ENCODE measurements at places on chromosomes 2 and 18. TPM values are rescaled to one million over a fixed set of nuclear protein-coding genes. Genes with fewer than 3 reads are reported as not detected.
A peak's percentile ranks its signal among the peaks of the same experiment; 100 is the strongest.

- DNase-seq, result no peak
These were observed 323.2 kb upstream of the THSD7B start for GRCh38 chr2:136441979-136442714.

- DNase-seq, result no peak
These were observed 6.6 kb upstream of the CCDC195 start for GRCh38 chr2:224722770-224723169.

- DNase-seq, result no peak
These were observed 16.5 kb upstream of the AAK1 start for GRCh38 chr2:69659941-69660483.

DNA sequence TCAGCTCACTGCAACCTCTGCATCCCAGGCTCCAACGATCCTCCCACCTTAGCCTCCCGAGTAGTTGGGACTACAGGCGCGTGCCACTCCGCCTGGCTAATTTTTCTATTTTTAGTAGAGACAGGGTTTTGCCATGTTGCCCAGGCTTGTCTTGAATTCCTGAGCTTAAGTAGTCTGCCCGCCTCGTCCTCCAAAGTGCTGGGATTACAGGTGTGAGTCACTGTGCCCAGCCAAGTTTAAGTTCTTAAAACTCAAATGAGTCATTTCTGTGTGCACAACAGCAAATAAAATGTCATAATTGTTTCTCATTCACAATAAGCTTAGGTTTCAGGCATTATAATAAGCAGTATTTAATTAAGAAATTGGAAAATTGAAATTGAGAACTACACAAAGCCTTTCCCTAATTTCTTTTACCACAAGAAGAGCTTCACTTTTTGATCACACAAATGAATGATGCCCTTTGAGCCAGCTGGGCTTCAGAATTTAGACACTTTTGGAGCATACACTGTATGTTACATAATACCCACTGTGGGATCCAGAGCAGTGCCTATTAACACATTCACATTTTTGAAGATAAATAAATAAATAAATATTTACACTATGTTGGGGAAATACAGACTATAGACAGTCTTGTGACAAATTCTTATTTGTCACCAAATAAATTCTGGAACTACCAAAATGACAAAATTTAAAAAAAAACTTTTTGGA is 8.6 kb upstream of the ME2 start:
- no peak for DNase-seq

- no peak for DNase-seq
These were observed 37.6 kb upstream of the PLEKHM3 start for GRCh38 chr2:208062961-208063360.

Gene DCC
- total RNA-seq, result not detected

Gene RRM2
- total RNA-seq, result 0.63 TPM

DNA sequence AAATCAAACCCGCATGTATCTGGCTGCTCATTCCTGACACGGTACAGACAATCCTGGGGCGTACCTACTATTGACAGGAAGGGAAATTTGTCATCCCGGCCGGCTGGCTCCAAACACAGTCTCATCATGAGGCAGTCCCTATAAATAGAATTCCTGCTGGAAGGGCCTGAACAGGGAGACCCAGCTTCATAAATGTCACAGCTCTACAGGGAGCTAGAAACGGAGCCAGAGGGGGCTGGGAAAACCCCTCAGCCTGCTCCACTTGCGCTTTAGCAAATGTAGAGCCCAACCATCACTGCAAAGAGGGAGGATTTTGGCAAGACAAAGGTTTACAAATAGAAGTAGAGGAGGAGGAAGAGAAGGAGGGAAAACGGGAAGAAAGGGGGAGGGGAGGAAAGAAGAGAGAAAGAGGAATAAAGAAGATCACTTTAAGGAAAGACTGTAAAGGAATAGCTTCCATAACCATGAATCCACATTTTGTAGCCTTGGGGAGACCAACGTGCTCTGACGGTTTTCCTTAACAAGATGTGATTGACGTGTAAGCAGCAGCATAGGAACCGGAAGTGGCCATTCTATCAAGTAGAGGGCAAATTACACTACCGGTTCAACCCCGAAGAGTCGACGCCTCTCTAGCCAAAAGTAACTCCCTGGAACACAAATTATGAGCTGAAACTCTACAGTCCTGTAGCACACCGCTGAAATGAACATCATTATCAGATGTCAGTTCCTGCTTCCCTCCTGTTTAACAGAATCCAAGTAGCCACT is 56.8 kb upstream of the TTN start:
- DNase-seq, result peak; percentile 88

GRCh38 chr2:231001921-231002320 is 6.0 kb downstream of the SPATA3 start:
- no peak for DNase-seq

- no peak for DNase-seq
These were observed 29.0 kb downstream of the MYO3B start for GRCh38 chr2:170206805-170207407.

GRCh38 chr2:55489467-55490062 is 30.0 kb upstream of the CFAP36 start:
- no peak for DNase-seq

GRCh38 chr2:10934308-10934978 is 22.7 kb downstream of the KCNF1 start:
- DNase-seq, result no peak

GRCh38 chr18:11307716-11308115 is 158.3 kb upstream of the PIEZO2 start:
- DNase-seq, result no peak

Gene AQP12A
- not detected for total RNA-seq

Gene IMPACT
- total RNA-seq, result 16.9 TPM

- DNase-seq, result no peak
These were observed 8.7 kb downstream of the TTC39C start for GRCh38 chr18:24023185-24023814.

DNA sequence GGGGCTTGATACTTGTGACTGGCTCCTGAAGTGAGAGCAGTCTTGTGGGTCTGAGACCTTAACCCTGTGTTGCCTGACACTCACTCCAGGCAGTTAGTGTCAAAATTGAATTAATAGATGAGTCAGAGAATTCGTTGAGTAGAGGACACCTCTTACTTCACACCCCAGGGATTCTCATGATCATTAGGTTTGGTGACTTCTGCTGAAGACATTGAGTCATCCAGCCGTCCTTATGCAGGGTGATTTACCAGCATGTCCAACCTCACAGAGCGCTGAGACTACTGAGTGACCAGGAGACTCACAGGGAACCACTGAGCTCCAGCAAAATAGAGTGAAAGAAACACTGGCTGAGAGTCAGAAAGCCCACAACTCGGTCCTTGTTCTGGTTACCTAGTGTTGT is 36.0 kb upstream of the EVA1A start:
- DNase-seq, result no peak

DNA sequence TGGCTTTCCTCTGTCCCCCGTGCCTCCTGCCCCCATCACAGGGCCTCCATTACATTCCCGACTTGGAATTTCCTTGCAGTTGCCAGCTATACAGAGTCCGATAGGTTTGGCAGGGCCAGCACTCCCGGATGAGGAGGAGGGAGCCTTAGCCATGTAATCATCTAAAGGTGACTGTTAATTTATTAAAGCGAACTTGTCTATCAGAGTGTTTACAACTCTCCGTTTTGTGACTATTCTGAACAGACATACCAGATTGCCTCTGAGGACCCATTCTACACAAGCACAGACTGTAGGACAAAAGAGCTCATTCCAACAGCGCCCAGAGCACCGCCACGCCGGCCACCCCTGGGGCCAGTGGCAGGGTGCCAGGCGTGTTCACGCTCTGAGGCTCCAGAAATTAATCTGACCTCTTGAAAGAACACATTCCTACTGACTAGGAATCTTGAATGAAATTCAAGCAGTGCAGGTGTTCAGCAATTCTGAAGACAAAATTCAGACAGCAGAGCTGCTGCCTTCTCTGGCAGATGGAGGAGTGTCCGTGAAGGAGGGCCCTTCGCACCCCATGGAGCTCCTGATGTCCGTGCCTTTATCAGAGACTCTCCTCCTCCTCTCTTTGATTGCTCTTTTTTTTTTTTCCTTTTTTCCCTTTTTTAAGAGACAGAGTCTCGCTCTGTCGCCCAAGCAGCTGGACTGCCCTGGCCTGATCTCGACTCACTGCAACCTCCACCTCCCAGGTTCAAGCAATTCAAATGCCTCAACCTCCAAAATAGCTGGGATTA is 58.1 kb upstream of the RALBP1 start:
- no peak for DNase-seq

All from right atrium auricular region (tissue), 2 donors.